Uterus (tissue), 4 donors: ENCODE measurements at places on chromosomes 7 and 10. TPM values are rescaled to one million over a fixed set of nuclear protein-coding genes. Genes with fewer than 3 reads are reported as not detected.

SERPINE1 gene
- 9.1 TPM for total RNA-seq

CPEB3 gene
- 3.2 TPM for total RNA-seq

DNA sequence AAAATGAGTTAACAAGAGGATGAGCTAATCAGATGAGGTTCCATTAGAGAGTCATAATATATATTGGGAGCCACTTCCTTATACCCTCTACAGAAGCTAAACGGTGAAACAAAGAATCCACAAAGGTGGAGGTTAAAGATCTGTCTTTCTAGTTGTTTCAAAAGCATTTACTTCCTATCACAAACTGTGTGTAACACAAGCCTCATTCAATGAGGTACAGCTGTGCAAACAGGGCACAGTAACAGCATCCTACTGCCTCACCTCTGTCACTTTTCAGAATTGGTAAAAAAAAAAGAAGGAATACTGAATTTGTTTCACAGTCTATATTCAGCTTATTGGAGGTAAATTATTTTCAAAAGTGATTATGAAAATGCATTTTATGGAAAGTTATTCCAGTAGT, 128.7 kb downstream of the AGMO start:
- no peak overlapping the region for H3K4me3 ChIP-seq
- H3K4me1 ChIP-seq: no peaks in the 10 kb centered on the region
- no peak overlapping the region for H3K27ac ChIP-seq
- H3K27me3 ChIP-seq: no peaks in the 10 kb centered on the region
- DNase-seq: no peak
- no peaks in the 10 kb centered on the region for H3K36me3 ChIP-seq

GRCh38 chr10:101487399-101487798, 100.7 kb downstream of the POLL start:
- DNase-seq: no peak
- H3K27ac ChIP-seq: no peak overlapping the region
- no peaks in the 10 kb centered on the region for H3K4me1 ChIP-seq
- no peak overlapping the region for H3K4me3 ChIP-seq
- H3K27me3 ChIP-seq: no peaks in the 10 kb centered on the region
- no peaks in the 10 kb centered on the region for H3K36me3 ChIP-seq

DNA sequence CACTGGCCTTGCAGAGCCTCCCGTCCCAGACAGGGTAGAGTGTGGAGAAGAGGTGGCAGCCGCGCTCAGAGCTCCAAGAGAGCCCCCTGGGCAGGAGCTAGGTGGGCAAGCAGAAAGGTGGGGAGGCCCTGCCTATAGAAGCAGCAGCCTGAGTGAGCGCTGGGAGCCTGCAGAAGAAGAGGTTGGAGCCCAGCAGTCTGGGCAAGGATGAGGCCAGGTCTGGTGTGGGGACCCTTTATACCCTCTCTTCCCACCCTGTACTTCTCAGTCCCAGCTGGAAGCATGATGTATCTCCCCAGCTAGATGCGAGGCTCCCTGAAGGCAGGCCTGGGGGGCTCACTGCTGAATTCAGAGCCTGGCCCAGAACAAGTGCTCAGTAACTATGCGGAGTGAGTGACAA, 44.5 kb upstream of the ZMIZ1 start:
- H3K4me3 ChIP-seq: no peak overlapping the region
- DNase-seq: no peak
- peak overlapping the region; percentile 17 for H3K27ac ChIP-seq
- no peaks in the 10 kb centered on the region for H3K36me3 ChIP-seq
- H3K27me3 ChIP-seq: no peaks in the 10 kb centered on the region

DNA sequence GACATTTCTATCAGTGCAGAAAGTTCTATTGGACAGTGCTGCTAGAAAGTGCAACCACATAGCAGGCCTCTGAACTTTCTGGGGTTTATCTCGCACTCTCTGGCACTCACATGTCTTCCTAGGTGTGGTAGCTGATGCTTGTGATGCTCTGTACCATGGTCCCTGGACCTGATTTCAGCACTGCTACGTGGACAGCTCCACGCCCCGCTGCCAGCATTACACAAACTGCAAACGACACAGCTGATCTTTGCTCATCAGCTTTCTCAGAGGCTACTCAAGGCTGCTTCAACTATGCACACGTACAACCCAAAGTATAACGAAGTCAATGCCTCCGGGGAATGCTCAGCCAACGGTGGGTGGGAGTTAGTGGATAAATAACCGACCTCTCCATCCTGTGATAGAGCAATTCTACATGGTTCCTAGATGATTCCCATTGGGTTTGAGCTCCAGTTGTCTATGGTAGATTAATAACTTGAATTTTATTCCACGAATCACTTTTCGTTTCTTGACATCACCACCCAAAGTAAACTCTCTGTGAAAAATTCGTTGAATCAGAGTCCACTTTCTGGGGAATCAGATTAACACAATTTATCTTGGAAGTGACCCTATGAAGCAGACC, 302.5 kb downstream of the ACTR3B start:
- H3K27me3 ChIP-seq: no peaks in the 10 kb centered on the region
- DNase-seq: no peak
- no peaks in the 10 kb centered on the region for H3K36me3 ChIP-seq
- no peak overlapping the region for H3K27ac ChIP-seq
- H3K4me1 ChIP-seq: no peaks in the 10 kb centered on the region
- H3K4me3 ChIP-seq: no peak overlapping the region

GRCh38 chr7:17315974-17316373, 17.5 kb downstream of the AHR start:
- H3K4me3 ChIP-seq: no peak overlapping the region
- no peaks in the 10 kb centered on the region for H3K36me3 ChIP-seq

DNA sequence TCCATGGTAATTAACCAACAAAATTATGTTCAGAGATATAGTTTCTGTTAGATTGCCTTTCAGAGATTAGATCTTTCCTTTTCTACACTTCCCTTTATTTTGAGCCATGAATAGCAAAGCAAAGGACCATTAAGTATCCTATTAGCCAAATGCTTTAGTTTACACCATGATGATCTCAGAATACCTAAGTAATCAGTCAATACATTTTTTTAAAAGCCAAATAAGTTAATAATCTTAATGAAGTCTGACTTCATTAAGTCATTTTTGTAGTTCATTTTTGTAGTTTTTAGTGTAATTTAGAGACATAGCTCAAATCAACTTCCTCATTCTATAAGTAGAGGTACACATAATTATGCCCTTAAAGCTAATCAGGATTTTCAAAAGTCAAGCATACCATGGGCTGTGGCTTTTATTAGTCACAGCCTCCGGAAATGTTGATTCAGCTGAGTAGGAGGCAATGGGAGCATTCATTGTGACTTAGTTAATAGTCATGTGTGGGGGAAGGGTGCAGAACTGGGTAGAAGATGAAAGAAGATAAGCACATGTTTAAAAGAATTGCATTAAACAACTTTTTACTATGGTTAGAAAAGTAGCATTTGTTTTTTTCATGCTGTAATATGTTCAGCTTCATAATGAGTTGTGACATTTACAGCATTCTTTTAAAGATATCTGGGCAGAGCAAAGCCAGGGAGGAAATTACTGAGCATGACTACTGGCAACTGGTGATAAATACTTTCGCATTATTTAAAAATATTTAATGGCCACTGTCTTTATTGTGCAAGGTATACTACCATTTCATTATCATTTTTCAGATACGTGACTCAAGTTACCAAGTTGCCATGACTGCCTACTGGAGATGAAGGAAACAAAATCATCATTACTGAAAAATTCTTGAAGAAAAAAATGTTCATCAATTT, 57.3 kb upstream of the CCDC71L start:
- peak; percentile 19 for DNase-seq
- H3K4me1 ChIP-seq: no peaks in the 10 kb centered on the region
- no peaks in the 10 kb centered on the region for H3K36me3 ChIP-seq
- no peak overlapping the region for H3K4me3 ChIP-seq
- no peak overlapping the region for H3K27ac ChIP-seq

- DNase-seq: no peak
- no peak overlapping the region for H3K27ac ChIP-seq
- H3K36me3 ChIP-seq: no peaks in the 10 kb centered on the region
- H3K4me3 ChIP-seq: no peak overlapping the region
These were observed 55.0 kb downstream of the CTTNBP2 start for GRCh38 chr7:117818232-117818631.

GRCh38 chr10:80457554-80458262, 3.6 kb downstream of the TSPAN14 start:
- DNase-seq: no peak
- H3K4me3 ChIP-seq: no peak overlapping the region
- H3K27ac ChIP-seq: peak overlapping the region; percentile 83
- H3K27me3 ChIP-seq: no peaks in the 10 kb centered on the region
- no peaks in the 10 kb centered on the region for H3K36me3 ChIP-seq

DNA sequence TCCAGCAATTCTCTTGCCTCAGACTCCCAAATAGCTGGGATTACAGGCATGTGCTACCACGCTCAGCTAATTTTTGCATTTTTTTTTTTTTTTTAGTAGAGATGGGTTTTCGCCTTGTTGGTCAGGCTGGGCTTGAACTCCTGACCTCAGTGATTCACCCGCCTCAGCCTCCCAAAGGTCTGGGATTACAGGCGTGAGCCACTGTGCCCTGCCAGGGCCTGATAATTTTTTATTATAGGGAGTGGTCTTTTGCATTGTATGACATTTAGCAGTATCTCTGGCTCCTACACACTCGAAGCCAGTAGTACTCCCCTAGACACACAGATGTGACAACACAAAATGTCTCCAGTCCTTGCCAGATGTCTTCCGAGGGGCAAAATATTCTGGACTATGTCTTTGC, 124.0 kb downstream of the DKK1 start:
- no peaks in the 10 kb centered on the region for H3K4me1 ChIP-seq
- H3K27me3 ChIP-seq: no peaks in the 10 kb centered on the region
- no peaks in the 10 kb centered on the region for H3K36me3 ChIP-seq
- DNase-seq: no peak
- H3K27ac ChIP-seq: no peak overlapping the region

DNA sequence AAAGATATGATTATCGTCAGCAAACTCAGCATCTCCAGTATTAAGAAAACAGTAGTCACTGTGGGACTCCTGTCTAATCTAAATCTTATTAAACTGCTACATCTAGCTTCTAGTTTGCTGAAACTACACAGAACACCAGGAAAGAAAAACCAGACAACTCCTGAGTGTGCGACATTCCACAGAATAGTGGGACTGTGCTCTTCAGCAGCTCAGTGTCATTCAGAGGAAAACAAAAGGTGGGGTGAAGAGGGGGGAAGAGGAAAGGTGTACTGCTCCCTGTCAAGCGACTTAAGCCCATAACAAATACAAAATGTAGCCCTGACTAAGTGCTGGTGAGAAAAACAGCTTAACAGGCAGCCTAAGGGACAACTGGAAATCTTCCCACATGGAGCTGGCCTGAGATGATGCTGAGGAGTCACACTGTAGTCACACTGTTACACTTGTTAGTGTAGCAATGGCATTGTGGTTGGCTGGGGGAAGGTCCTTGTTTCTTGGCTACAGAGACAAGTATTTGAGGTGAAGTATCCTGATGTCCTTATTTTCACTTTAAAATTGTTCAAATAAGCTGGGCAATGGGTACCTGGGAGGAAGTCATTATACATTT, 135.5 kb downstream of the USP6NL start:
- no peaks in the 10 kb centered on the region for H3K27me3 ChIP-seq
- H3K36me3 ChIP-seq: no peaks in the 10 kb centered on the region
- no peaks in the 10 kb centered on the region for H3K4me1 ChIP-seq
- no peak for DNase-seq
- no peak overlapping the region for H3K27ac ChIP-seq

GRCh38 chr7:20435305-20435704, 104.6 kb downstream of the ITGB8 start:
- H3K27me3 ChIP-seq: no peaks in the 10 kb centered on the region
- H3K36me3 ChIP-seq: no peaks in the 10 kb centered on the region
- H3K4me3 ChIP-seq: no peak overlapping the region
- DNase-seq: peak; percentile 54
- H3K4me1 ChIP-seq: no peaks in the 10 kb centered on the region

- H3K4me1 ChIP-seq: peaks cover 9% of the 10 kb centered on the region
- H3K27me3 ChIP-seq: no peaks in the 10 kb centered on the region
- H3K27ac ChIP-seq: no peak overlapping the region
- DNase-seq: peak; percentile 65
These were observed 99.6 kb upstream of the DIP2C start for GRCh38 chr10:788796-789748.

DNA sequence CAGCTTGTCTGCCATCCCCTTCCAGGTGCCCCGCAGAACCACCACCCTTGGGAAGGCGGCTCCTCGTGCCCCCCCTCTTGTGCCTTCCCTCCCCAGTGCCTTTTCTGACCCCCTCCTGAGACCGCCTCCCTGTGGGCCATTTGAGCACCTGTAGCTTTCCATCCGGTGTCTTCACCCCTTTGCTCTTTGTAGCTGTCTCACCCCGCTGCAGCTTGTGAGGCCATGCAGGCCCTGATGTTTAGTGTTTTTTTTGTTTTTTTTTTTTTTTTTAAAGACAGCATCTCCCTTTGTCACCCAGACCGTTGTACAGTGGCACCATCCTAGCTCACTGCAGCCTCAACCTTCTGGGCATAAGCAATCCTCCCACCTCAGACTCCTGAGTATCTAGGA, 52.5 kb downstream of the CUX1 start:
- H3K27ac ChIP-seq: peak overlapping the region; percentile 72
- no peaks in the 10 kb centered on the region for H3K36me3 ChIP-seq
- no peak for DNase-seq
- no peak overlapping the region for H3K4me3 ChIP-seq
